Suprapubic skin (tissue), 4 donors: ENCODE measurements at places on chromosomes 7 and 10. TPM values are rescaled to one million over a fixed set of nuclear protein-coding genes. Genes with fewer than 3 reads are reported as not detected.

RASSF4 gene
- total RNA-seq, result 8.1 TPM

C7orf33 gene
- total RNA-seq, result not detected

ECHDC3 gene
- 47.5 TPM for total RNA-seq

AMPH gene
- 2.0 TPM for total RNA-seq

NAT16 gene
- not detected for total RNA-seq

STRA8 gene
- 6.8 TPM for total RNA-seq

FIGNL1 gene
- total RNA-seq, result 17.5 TPM

RELN gene
- 1.8 TPM for total RNA-seq

XRCC2 gene
- 1.2 TPM for total RNA-seq

SSC4D gene
- total RNA-seq, result not detected

DNA sequence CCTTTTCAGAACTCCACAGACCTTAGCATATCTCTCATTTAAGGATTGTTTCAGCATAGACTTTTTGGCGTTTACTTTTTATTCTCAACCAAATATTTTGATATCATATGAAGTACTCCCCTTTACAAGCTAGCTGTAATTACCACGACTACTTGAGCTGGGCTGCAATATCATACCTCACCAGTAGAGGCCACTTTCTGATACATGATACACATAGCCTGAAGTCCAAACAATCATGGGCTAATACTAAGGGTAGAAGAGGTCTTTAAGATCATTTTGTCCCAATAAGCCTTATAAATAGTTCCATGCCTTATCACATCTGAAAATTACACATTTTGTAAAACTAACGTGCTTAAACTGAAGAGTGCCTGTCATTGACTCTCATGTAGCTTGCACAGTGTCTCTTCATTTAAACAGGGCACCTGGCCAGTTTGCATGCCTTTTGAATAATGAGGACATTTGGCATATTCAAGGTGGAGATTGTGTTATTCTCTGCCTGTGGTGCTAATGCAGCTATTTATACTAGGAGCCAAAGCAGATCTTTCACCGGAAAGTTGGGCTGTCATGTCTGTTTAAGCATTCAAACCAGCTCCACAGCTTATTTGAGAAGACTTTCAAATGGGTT, 403.7 kb upstream of the ZMIZ1 start:
- H3K27me3 ChIP-seq, result peaks cover 7% of the 10 kb centered on the region
- H3K4me3 ChIP-seq, result no peak overlapping the region

DNA sequence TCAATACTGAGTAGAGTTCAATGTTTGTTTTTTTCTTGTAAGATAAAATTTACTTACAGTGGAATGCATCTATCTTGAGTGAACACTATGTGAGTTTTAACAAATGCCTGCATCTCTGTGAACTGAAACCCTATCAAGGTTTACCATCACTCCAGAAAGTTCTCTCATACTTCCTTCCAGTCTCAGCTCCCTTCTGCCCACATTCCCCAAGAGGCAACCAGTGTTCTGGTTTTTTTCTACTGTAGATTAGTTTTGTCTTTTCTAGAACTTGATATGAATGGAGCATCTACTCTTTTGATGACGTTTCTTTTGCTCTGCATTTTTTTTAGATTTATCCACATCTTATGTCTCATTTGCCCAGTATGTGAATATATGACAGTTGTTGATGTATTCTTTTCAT, 17.1 kb downstream of the WIPI2 start:
- no peaks in the 10 kb centered on the region for H3K27me3 ChIP-seq
- no peak overlapping the region for H3K27ac ChIP-seq
- no peak for DNase-seq
- no peak overlapping the region for H3K4me3 ChIP-seq

DNA sequence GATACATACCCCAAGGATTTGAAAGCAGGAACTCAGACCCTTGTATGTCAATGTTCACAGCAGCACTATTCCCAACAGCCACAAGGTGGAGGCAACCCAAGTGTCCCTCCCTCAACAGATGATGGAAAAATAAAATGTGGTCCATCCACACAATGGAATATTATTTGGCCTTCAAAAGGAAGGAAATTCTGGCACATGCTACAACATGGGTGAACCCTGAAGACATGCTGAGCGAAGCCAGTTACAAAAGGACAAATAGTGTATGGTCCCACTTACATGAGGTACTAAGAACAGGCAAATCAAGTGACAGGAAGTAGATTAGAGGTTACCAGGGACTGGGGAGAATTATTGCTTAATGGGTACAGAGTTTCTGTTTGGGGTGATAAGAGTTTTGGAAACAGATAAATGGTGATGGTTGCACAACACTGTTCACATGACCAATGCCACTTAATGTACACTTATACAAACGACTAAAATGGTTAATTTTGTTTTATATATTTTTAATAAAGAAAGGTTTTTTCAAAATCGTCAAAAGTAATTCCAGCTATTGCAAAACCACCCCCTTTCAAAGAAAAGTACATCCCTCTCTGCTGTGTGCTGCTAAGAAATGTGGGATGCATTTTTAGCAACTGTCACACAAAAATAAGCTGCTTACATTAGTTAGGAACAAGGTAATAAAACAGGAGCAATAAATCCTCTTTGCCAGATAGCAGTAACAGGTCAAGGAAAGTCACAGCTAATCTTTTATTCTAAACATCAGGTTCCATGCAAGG, 85.7 kb downstream of the GRB10 start:
- peaks cover 4% of the 10 kb centered on the region for H3K4me1 ChIP-seq
- H3K36me3 ChIP-seq, result no peaks in the 10 kb centered on the region
- DNase-seq, result no peak
- no peaks in the 10 kb centered on the region for H3K27me3 ChIP-seq
- H3K4me3 ChIP-seq, result no peak overlapping the region
- no peak overlapping the region for H3K27ac ChIP-seq

DNA sequence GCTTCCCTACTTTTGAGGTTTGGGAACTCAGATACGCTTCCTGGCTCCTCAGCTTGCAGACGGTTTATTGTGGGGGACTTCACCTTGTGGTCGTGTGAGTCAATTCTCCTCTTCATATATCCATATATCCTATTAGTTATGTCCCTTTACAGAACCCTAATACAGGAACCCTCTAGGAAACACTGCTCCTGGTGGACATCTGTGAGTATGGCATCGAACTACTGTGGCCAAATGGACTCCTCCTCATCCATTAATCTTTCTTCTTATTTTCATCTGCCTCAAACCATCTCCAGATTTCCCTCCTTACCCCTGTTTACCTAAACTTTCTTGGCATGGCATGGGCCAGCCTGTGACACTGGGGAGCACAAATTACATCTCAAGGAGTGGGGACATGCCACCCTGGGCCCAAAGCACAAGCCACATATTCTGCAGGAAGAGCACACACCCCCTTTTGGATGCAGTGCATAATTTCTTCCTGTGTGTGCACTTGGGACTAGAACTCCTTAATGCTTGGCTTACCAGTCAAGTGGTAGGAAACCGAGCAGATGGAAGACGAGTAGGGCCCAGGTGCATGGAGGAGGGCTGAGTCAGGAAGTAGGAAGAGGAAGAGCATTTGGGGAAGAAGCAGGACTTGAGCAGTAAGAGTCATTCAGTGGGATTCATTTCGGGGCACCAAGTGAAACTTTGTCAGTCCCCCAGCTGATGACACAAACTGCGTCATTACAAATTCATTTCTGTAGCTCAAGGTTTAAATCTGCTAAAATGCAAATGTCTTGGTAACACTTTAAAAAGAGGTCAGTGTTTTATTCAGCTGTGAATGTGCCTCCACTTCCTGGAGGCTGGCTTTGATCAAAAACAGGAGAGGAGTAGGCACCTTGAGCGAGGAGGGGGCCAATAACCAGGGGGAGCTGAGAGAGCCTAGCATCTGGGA, 80.8 kb upstream of the PLXNA4 start:
- no peaks in the 10 kb centered on the region for H3K36me3 ChIP-seq
- H3K27me3 ChIP-seq, result no peaks in the 10 kb centered on the region
- no peak overlapping the region for H3K4me3 ChIP-seq
- no peak for DNase-seq

DNA sequence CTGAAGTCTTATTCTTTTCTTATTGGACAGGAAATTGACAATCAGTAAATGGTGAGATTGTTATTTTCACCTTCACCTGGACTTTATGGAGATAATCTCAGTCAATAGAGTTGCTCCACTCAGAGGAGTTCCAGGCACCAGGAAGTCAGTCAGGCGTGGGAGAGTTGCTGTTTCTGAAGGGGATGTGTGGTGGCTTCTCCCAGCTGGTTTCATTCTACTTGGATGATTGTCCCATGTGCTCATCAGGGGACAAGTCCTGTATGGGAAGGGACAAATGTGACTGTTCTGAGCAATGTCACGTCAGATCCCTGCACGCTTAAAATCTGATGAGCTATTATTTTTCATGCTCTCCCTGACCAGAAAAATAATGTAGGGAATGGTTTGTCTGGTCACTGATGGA, 222.5 kb upstream of the PITRM1 start:
- H3K36me3 ChIP-seq, result no peaks in the 10 kb centered on the region
- no peaks in the 10 kb centered on the region for H3K27me3 ChIP-seq
- no peak overlapping the region for H3K4me3 ChIP-seq
- H3K27ac ChIP-seq, result no peak overlapping the region

- no peak overlapping the region for H3K4me3 ChIP-seq
- no peak overlapping the region for H3K27ac ChIP-seq
- H3K36me3 ChIP-seq, result no peaks in the 10 kb centered on the region
These were observed 3.7 kb downstream of the ZNF487 start for GRCh38 chr10:43440463-43441134.

GRCh38 chr7:95723583-95724180, 48.7 kb upstream of the DYNC1I1 start:
- DNase-seq, result no peak
- no peaks in the 10 kb centered on the region for H3K4me1 ChIP-seq
- H3K27me3 ChIP-seq, result no peaks in the 10 kb centered on the region
- H3K4me3 ChIP-seq, result no peak overlapping the region
- no peak overlapping the region for H3K27ac ChIP-seq

DNA sequence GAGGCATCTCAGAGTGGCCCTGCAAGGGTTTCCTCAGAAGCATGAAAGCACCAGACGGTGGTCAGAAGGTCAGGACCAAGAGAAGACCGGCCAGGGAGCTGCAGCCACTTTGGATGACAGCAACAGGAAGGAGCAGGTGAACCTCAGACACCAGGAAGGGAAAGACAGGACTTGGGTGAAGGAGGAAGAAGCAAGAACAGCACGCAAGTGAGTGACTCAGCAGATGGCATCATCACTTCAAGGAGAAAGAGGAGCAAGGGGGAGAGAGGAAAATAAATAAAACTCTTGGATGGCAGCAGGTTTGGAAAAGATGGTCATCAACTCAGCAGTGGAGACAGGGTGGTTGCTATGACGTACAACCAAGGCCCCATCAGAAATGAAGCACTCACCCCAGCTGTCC, 31.6 kb downstream of the NCAPG2 start:
- H3K27me3 ChIP-seq, result no peaks in the 10 kb centered on the region
- no peaks in the 10 kb centered on the region for H3K4me1 ChIP-seq
- no peak overlapping the region for H3K4me3 ChIP-seq
- H3K27ac ChIP-seq, result no peak overlapping the region
- peaks cover 17% of the 10 kb centered on the region for H3K36me3 ChIP-seq

- H3K4me3 ChIP-seq, result peak within 1 kb of the TSS; percentile 91
- H3K27me3 ChIP-seq, result no peaks in the 10 kb centered on the region
- H3K27ac ChIP-seq, result peak within 1 kb of the TSS; percentile 98
- H3K4me1 ChIP-seq, result peaks cover 39% of the 10 kb centered on the region
These were observed at the start of gene TYSND1 for GRCh38 chr10:70146489-70147258. TSS of gene TYSND1 (minus strand) at chr10:70146700. CDS start at chr10:70146586, 114 bp downstream.

- H3K27me3 ChIP-seq, result no peaks in the 10 kb centered on the region
- no peak overlapping the region for H3K4me3 ChIP-seq
- H3K4me1 ChIP-seq, result no peaks in the 10 kb centered on the region
- DNase-seq, result no peak
- H3K27ac ChIP-seq, result no peak overlapping the region
These were observed 39.2 kb upstream of the JCAD start for GRCh38 chr10:30098629-30099028.

GRCh38 chr10:49418328-49418727, 22.4 kb upstream of the DRGX start:
- no peak for DNase-seq
- H3K4me1 ChIP-seq, result peaks cover 13% of the 10 kb centered on the region
- H3K27ac ChIP-seq, result peak overlapping the region; percentile 51
- no peak overlapping the region for H3K4me3 ChIP-seq

- no peaks in the 10 kb centered on the region for H3K27me3 ChIP-seq
- H3K27ac ChIP-seq, result no peak overlapping the region
- no peak for DNase-seq
- H3K4me3 ChIP-seq, result no peak overlapping the region
- H3K4me1 ChIP-seq, result peaks cover 31% of the 10 kb centered on the region
These were observed 137.9 kb downstream of the ELFN1 start for GRCh38 chr7:1807821-1808600.

DNA sequence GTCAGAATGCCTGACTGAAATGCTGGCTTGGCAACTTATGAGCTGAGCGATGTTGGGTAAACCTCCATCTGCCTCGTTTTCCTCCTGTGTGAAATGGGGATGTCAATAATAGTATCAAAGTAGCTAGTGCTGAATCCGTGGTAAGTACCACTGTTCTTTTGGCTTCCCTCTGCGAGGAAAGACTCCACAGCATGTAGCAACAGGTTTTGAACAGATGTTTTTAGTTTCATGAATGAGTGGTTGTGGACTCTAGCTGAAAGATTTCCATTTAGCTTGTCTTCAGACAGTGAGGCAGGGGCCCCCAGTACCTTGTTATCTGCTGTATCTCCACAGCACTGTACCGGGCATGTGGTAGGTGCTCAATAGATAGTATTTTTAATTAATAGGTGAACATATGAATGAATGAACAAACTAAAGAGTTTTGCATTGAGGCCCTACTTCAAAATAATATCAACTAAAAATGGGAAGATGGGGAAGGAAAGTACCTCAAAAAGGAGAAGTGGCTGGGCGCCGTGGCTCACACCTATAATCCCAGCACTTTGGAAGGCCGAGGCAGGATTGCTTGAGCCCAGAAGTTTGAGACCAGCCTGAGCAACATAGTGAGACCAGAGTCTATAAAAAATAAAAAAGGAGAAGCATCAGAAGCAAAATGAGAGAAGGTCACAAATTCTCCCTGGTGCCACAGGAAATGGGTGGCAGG, 5.6 kb upstream of the DLG5 start:
- peaks cover 7% of the 10 kb centered on the region for H3K4me1 ChIP-seq
- H3K27ac ChIP-seq, result no peak overlapping the region
- H3K36me3 ChIP-seq, result no peaks in the 10 kb centered on the region
- H3K27me3 ChIP-seq, result no peaks in the 10 kb centered on the region
- no peak overlapping the region for H3K4me3 ChIP-seq
